SK-N-MC (cell line): ENCODE measurements at places on chromosomes 3 and 15.

DNA sequence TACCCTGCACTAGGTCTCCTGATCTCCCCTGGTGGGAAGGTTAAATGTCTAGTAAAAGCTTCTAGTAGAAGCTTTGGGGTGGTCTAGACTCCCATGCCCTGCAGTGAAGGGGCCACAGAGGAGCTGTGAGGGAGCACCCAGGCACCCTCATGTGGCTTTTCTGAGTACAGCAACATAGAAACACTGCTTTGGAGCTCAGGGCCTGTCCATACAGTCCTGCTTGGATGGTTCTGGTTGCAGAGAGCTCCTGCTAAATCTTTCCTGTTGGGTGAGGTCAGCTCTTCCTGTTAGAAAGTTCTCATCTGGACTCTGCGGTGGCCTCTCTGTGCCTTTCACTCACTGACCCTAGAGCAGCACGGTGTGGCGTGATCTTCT lies 47.8 kb downstream of the GPD1L start:
- DNase-seq, result no peak

GRCh38 chr3:11534011-11534792 lies 109.5 kb downstream of the VGLL4 start:
- DNase-seq, result no peak

DNA sequence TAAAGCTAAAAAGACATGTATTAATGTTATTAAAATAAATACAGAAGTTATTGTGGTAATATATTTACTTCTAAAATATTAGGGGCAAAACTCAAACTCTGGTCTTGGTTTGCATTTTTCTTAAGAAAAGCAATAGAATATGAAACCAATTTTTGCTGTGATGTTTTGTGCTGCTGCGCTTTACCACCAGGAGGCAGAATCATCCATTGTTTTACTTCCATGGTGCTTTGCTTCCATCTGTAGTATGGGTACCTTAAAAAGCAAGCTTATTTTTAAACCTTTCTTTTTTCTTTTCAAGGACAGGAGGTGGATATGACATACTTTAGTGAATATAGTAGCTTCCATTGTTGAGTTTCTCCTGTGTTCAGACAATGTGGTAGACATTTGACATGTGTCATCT lies 46.6 kb upstream of the MRPL3 start:
- DNase-seq, result no peak

- no peak for DNase-seq
Observed at GRCh38 chr3:64806668-64807605, 119.1 kb upstream of the ADAMTS9 start.

DNA sequence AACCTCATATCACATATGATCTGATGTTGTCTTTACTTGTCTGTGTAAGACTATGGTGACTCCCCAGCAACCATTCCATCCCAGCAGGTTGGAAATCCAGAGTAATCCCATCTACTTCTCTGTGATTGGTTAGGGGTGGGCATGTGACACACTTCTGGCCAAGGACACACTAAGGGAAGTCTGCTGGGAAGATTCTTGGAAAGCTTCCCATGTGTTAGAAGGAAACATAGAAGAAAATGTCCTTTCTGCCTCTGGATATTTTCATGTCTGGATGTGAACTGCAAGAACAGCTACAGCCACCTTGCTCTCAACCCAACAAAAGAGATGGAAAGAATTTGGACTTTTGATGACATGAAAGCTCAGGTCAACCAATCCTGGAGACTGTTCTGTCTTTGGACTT lies 2.6 kb upstream of the UBE2Q2 start:
- no peak for DNase-seq

DNA sequence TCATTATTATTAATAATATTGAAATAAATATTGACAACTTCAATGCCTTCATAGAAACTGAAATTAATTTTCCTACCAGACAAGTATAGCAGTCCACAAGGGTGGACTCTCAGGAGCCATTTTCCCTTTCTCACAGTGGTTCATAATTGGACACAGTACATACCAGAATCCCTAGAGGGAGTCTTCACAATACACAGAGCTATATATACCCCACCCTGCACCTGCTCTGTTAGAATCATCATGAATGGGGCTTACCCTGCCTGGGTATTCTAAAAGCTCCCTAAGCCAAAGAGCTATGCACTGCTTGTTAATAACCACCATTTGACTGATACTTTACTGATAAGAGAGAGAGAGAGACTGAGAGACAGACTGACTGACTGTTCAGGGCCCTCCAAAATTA lies 134.9 kb downstream of the FEZF2 start:
- no peak for DNase-seq
